ENCODE measurements at places on chromosomes 1 and 21.
A peak's percentile ranks its signal among the peaks of the same experiment; 100 is the strongest.

- no peak for DNase-seq
Observed at GRCh38 chr1:202153284-202153683, 7.1 kb downstream of the PTPN7 start.

DNA sequence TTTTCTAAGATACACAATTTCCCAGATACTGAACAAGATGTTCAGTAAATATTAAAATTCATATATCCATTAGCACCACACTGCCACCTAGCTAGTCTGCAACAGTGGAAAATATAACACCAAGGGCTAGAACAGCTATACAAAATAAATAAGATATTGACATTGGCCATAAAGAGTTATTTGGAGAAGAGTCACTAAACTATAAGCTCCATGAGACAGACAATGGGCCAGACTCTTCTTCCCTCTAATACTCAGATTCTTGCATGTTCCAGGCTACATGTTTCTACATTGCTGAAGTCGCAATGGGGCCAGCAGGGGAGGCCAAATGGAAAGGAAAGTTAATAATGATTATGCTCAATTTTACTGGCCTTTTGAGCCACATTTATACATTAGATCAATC lies 21.5 kb downstream of the SPATA6 start:
- no peak for DNase-seq

GRCh38 chr21:27257908-27258556 lies 291.1 kb upstream of the ADAMTS5 start:
- no peak for DNase-seq

DNA sequence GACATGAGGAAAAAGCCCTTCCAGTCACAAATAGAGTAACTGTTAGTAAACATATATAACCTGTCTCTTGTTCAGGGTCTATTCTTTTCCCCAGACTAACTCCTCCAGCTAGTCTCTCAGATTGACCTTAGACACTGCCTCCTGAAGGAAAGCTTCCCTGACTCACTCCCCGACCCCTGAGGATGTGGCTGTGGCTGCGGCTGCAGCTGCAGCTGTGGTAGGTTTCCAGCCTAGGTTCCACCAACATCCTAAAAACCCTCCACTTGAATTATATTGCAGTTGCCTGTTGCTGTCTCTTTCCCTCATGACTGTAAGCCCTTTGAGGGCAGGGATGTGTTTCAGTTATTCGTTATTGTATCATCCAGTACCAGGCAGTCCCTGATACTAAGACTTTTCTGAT lies 132.9 kb upstream of the C1orf21 start:
- no peak for DNase-seq

- DNase-seq, result no peak
Observed at GRCh38 chr1:172324761-172325160, 95.7 kb upstream of the C1orf105 start.

DNA sequence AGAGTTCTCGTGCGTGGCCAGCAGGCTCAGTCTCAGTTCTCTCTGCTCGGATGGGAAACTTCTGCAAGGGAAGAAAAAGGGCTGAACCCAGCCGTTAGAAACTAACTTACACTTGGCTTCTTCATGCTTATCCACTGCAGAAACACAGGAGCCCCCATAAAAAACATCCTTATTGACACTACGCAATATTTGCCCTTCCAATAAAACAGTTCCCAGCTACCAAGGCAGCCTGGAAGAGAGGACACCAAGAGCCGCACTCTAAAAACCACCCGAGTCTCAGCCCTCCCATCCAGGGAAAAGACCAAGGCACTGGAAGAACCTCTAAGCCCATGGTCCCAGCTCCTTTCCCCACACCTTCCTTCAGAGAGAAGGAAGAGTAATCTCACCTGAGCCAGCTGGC lies 61.1 kb downstream of the SSBP3 start:
- DNase-seq, result no peak

DNA sequence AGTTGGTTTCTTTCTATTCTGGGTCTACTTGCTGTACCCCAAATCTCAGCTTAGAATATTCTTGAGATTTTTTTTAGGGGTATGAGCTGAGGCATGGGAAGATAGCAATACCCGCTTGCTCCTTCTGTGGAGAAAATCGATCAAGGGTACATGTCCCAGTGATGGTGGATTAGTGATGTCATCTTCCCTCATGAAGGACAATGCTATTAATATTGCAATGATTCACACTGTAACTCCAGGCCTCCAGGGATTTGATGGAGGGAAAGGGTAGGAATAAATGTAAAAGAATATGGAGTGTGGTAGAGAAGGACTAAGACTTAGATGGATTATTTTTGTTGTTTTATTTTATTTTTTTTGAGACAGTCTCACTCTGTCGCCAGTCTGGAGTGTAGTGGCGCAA lies 47.4 kb downstream of the XCL1 start:
- no peak for DNase-seq

- DNase-seq, result no peak
Observed at GRCh38 chr1:174274452-174274851, 115.1 kb downstream of the RABGAP1L start.

GRCh38 chr1:44553127-44553758 lies 121.0 kb downstream of the TMEM53 start:
- no peak for DNase-seq

DNA sequence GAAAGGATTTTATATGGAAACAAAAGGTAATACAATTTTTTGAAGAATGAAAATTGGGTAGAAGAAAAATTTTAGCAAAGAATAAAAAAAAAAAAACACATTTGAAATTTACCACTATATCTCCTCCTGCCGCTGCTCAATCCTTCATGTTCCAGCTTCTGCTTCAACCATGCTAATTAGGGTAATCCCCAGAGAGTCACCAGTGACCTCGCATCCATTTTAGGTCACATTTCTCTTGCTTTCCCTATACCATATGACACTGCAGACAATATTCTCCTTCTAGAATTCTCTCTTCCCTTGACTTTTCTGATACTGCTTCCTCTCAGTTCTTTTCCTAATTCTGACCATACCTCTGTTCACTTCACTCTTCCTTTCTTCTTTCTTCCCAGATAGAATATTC lies 237.1 kb downstream of the USH2A start:
- peak; percentile 15 for DNase-seq

GRCh38 chr1:206882555-206882954 lies 14.7 kb upstream of the IL24 start:
- no peak for DNase-seq

GRCh38 chr1:230540421-230541155 lies 101.7 kb upstream of the COG2 start:
- DNase-seq, result no peak

DNA sequence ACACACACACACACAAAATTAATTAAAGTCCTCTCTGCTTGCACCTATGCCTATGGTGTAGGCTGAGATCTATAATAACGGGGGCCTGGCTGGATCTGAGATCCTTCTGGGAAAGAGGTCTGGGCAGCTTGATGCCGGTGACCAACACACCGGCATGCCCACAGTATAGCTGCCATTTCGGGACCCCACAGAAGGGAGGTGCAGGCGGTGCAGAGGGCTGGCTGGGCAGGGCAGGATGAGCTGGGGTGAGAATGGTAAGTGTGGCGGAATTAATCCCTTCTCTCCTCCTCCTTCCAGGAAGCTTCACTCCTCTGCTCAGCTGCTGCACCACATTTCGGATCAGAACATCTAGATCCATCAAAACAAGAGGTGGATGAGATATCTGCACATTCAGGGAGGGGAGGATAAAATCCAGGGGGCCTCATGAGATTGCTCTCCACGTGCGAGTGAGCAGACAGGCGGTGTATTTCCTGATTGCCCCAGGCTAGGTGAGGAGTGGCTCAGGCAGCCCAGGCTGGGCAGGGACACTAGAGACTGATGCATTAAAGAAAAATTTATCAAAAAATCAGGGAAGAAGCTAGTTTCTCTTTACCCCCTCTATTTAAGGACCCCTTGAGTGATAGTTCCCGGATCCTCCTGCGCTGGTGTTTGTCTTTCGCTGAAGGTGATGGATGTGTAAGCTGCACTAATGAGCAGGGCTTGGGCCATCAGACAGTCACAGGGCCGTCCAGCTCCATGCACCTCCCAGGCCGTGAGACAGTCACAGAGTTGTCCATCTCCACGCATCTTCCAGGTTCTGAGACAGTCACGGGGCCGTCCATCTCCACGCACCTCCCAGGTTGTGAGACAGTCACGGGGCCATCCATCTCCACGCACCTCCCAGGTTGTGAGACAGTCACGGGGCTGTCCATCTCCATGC lies 449.9 kb downstream of the PTPRU start:
- no peak for DNase-seq

GRCh38 chr1:7009741-7010525 lies 224.7 kb downstream of the CAMTA1 start:
- DNase-seq, result no peak

GRCh38 chr1:94686882-94687281 lies 133.3 kb upstream of the SLC44A3 start:
- no peak for DNase-seq

DNA sequence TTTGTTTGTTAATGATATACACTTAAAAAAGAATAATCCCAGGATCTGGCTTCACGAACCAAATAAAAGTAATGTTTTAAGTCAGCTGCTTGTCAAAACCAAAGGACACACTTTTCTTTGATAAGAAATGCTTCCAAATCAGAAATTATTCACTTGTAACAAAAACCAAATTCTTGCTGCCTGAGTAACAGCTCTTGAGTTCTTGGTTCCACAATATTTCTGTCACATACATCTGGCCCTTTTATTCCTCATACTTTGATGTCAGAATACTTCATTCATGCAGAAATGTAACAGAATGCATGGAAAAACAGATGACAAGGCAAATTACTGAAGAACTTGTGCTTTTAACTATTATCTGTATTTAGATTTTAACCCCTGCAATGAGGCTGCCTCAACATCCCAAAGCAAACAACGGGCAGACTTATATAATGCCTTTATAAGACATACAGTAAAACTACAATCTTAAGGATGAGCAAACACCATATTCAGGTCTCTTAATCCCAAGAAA lies 1.5 kb downstream of the VAMP4 start:
- DNase-seq, result no peak

- DNase-seq, result no peak
Observed at GRCh38 chr1:86504137-86504479, 35.4 kb downstream of the CLCA1 start.

GRCh38 chr1:25462732-25463131 lies 32.0 kb downstream of the MACO1 start:
- no peak for DNase-seq

DNA sequence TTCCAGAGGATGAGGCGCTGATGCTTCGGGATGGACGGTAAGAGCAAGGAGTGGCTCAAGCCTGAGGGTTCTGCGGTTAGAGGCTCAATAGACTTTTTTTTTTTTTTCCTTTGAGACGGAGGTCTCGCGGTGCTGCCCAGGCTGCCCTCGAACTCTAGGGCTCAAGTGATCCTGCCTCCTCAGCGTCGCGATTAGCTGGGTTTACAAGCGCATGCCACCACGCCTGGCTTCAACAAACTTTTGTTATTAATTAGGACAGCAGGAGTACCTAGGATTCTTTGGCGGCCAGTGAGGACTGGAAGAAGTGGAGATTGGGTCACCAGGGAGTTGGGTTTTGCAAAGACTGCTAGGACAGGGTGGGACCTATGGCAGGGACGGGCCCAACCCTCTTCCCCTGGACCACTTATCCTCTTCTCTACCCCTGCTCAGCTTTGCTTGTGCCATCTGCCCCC lies 587 bp downstream of the SCNM1 start:
- peak; percentile 24 for DNase-seq

- no peak for DNase-seq
Observed at GRCh38 chr1:222314839-222315238, 233.1 kb downstream of the HHIPL2 start.

- no peak for DNase-seq
Observed at GRCh38 chr1:207186503-207186902, 82.5 kb downstream of the C4BPA start.

DNA sequence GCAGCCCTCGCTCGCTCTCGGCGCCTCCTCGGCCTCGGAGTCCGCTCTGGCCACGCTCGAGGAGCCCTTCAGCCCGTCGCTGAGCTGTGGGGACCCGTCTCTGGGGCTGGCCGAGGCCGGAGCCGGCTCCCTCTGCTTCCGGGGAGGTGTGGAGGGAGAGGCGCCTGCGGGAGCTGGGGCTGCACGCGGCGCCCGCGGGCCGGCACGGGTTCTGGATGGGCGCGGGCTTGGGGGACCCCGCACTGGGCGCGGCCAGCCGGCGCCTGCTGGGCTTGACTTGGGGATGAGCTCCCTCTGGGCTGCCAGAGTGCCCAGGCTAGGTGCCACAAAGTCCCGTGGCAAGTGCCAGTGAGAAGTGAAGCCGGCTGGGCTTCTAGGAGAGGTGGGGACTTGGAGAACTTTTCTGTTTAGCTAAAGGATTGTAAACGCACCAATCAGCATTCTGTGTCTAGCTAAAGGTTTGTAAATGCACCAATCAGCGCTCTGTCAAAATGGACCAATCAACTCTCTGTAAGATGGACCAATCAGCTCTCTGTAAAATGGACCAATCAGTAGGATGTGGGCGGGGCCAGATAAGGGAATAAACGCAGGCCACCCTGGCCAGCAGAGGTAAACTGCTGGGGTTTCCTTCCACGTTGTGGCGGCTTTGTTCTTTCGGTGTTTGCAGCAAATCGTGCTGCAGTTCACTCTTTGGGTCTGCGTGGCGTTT lies 20.2 kb downstream of the EXOC8 start:
- no peak for DNase-seq

Measured in nephron progenitor cell (in vitro differentiated cells).